SJCRH30 (cell line): ENCODE measurements at places on chromosomes 12 and 14. TPM values are rescaled to one million over a fixed set of nuclear protein-coding genes. Genes with fewer than 3 reads are reported as not detected.

Gene HSPA2
- 1.8 and 1.9 TPM in 2 replicates for total RNA-seq

Gene SPTB
- total RNA-seq = 1.4 TPM in 2 replicates

Gene TARBP2
- total RNA-seq = 35.2 and 41.2 TPM in 2 replicates

Gene MAP3K9
- total RNA-seq = 7.3 and 7.8 TPM in 2 replicates

Gene RIN3
- total RNA-seq = not detected in 2 replicates

Gene RNASE3
- not detected in 2 replicates for total RNA-seq

Gene NOS1
- total RNA-seq = 119 and 131 TPM in 2 replicates

Gene PKP2
- total RNA-seq = 3.5 and 5.1 TPM in 2 replicates

Gene OTX2
- not detected in 2 replicates for total RNA-seq

Gene FZD10
- total RNA-seq = not detected in 2 replicates

Gene SMOC1
- total RNA-seq = 12.8 and 15.6 TPM in 2 replicates

Gene BEST3
- 0.05 TPM in 1 of 2 replicates, not detected in the other for total RNA-seq

Gene GDF3
- not detected in 2 replicates for total RNA-seq

Gene ANKRD33
- not detected in 2 replicates for total RNA-seq

Gene PTPRB
- total RNA-seq = 0.02 TPM in 1 of 2 replicates, not detected in the other

Gene HOXC12
- not detected in 2 replicates for total RNA-seq

Gene ARMH4
- 0.45 and 1.3 TPM in 2 replicates for total RNA-seq

Gene IGF1
- total RNA-seq = 0.03 and 0.20 TPM in 2 replicates

Gene RNF212B
- total RNA-seq = not detected in 2 replicates

Gene GRIP1
- 8.2 and 8.8 TPM in 2 replicates for total RNA-seq

Gene TPH2
- not detected in 2 replicates for total RNA-seq

Gene DDN
- total RNA-seq = 5.0 and 5.5 TPM in 2 replicates

Gene CAPZA3
- not detected in 2 replicates for total RNA-seq

Gene ARHGAP9
- 5.7 and 9.3 TPM in 2 replicates for total RNA-seq

Gene NFATC4
- 33.3 and 39.3 TPM in 2 replicates for total RNA-seq

Gene IKZF4
- total RNA-seq = 1.7 and 2.2 TPM in 2 replicates

Gene DNAL1
- total RNA-seq = 10.3 and 14.7 TPM in 2 replicates

Gene PROX2
- not detected in 2 replicates for total RNA-seq

Gene KRT2
- total RNA-seq = not detected in 2 replicates

Gene LALBA
- not detected in 2 replicates for total RNA-seq

Gene SMAGP
- 0.38 and 1.2 TPM in 2 replicates for total RNA-seq

Gene DNAJC22
- total RNA-seq = 10.7 and 11.9 TPM in 2 replicates

Gene DLK1
- total RNA-seq = 0.20 and 0.28 TPM in 2 replicates

Gene NR4A1
- 9.2 and 10.0 TPM in 2 replicates for total RNA-seq

Gene GPR162
- total RNA-seq = 2.2 and 3.5 TPM in 2 replicates

Gene PTPN21
- total RNA-seq = 12.6 and 13.7 TPM in 2 replicates

Gene CFAP73
- total RNA-seq = not detected in 2 replicates

Gene TGM1
- 0.05 and 0.20 TPM in 2 replicates for total RNA-seq

Gene BATF
- total RNA-seq = not detected in 2 replicates

Gene HNF1A
- 0.04 and 0.10 TPM in 2 replicates for total RNA-seq

Gene GPX2
- total RNA-seq = not detected in 2 replicates

Gene C1R
- total RNA-seq = 1.5 and 3.4 TPM in 2 replicates

Gene PRKD1
- total RNA-seq = 11.0 and 11.6 TPM in 2 replicates

Gene FGD6
- total RNA-seq = 9.2 and 10.7 TPM in 2 replicates

Gene EML1
- total RNA-seq = 8.8 and 10.8 TPM in 2 replicates

Gene SYT1
- 4.9 and 6.8 TPM in 2 replicates for total RNA-seq

Gene KCNA5
- not detected in 2 replicates for total RNA-seq

Gene CLEC9A
- total RNA-seq = not detected in 2 replicates

Gene RFLNA
- 56.4 and 57.2 TPM in 2 replicates for total RNA-seq

Gene HOXC9
- total RNA-seq = 5.6 and 7.1 TPM in 2 replicates

Gene SLC5A8
- not detected in 2 replicates for total RNA-seq

Gene CPSF6
- 92.9 and 123 TPM in 2 replicates for total RNA-seq

Gene LRP1
- 53.7 and 58.6 TPM in 2 replicates for total RNA-seq

Gene KLRF2
- total RNA-seq = not detected in 2 replicates

Gene DYRK4
- 25.1 and 26.1 TPM in 2 replicates for total RNA-seq

Gene RASSF8
- total RNA-seq = 22.4 and 24.5 TPM in 2 replicates
